ENCODE measurements at places on chromosomes 5 and 9. TPM values are rescaled to one million over a fixed set of nuclear protein-coding genes. Genes with fewer than 3 reads are reported as not detected.

DNA sequence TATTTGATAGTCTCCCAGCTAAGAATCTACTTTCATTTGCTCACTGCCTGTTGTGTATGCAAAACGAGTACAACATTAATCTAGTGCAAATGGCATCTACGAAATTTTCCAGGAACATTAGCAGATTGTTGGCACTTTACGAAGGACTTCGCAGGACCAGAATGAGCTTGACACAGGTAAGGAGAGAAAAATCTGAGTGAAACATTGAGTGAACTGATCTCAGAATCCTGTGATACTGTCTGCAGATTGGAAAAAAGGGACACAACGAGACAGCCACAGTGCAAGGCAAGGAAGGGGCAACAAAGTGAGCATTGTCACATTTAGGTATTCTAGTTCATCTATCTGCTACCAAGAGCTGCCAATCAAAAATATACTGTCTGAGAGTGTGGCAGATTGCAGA lies 350.5 kb downstream of the ZNF608 start:
- DNase-seq = no peak
- no peak overlapping the region for H3K4me3 ChIP-seq
- H3K36me3 ChIP-seq = no peaks in the 10 kb centered on the region
- H3K27ac ChIP-seq = no peak overlapping the region
- no peaks in the 10 kb centered on the region for H3K4me1 ChIP-seq

GRCh38 chr9:110969971-110970386 lies 68.3 kb downstream of the LPAR1 start:
- no peaks in the 10 kb centered on the region for H3K27me3 ChIP-seq
- H3K27ac ChIP-seq = no peak overlapping the region
- H3K4me1 ChIP-seq = no peaks in the 10 kb centered on the region
- DNase-seq = no peak
- no peaks in the 10 kb centered on the region for H3K36me3 ChIP-seq

- no peak overlapping the region for H3K4me3 ChIP-seq
- no peaks in the 10 kb centered on the region for H3K4me1 ChIP-seq
These were observed 20.2 kb downstream of the FUBP3 start for GRCh38 chr9:130599625-130600024.

- peak; percentile 64 for DNase-seq
- H3K36me3 ChIP-seq = peaks cover 3% of the 10 kb centered on the region
- peak overlapping the region; percentile 4 for H3K4me3 ChIP-seq
- peak overlapping the region; percentile 86 for H3K27ac ChIP-seq
These were observed 24.6 kb downstream of the CSF2 start for GRCh38 chr5:132098151-132098594.

DNA sequence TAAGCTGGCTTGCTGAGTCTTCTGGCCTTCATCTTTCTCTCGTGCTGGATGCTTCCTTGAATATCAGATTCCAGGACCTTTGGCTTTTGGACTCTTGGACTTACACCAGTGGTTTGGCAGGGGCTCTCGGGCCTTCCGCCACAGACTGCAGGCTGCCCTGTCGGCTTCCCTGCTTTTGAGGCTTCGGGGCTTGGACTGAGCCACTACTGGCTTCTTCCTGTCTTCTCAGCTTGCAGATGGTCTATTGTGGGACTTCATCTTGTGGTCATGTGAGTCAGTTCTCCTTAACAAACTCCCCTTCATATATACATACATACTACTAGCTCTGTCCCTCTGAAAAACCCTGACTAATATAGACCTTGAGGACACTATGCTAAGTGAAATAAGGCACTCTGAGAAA lies 78.3 kb upstream of the SSBP2 start:
- no peaks in the 10 kb centered on the region for H3K27me3 ChIP-seq
- no peaks in the 10 kb centered on the region for H3K36me3 ChIP-seq
- no peaks in the 10 kb centered on the region for H3K4me1 ChIP-seq
- no peak overlapping the region for H3K4me3 ChIP-seq
- DNase-seq = no peak
- no peak overlapping the region for H3K27ac ChIP-seq

GRCh38 chr5:15650266-15650665 lies 150.3 kb downstream of the FBXL7 start:
- no peaks in the 10 kb centered on the region for H3K36me3 ChIP-seq
- no peak overlapping the region for H3K4me3 ChIP-seq
- no peaks in the 10 kb centered on the region for H3K27me3 ChIP-seq
- no peak for DNase-seq

CKMT2 gene
- not detected for total RNA-seq

JAKMIP2 gene
- total RNA-seq = 3.9 TPM

DND1 gene
- total RNA-seq = 2.1 TPM

ADAMTS2 gene
- total RNA-seq = not detected

THG1L gene
- total RNA-seq = 29.9 TPM

FOXD4L5 gene
- not detected for total RNA-seq

TRIM7 gene
- total RNA-seq = 1.6 TPM

Data from activated CD4-positive, alpha-beta T cell treated with anti-CD3 and anti-CD28 coated beads for 36 hours (primary cell).